Colonic mucosa (tissue), 4 donors: ENCODE measurements at places on chromosomes 3 and 15. TPM values are rescaled to one million over a fixed set of nuclear protein-coding genes. Genes with fewer than 3 reads are reported as not detected.

Gene PLOD2
- total RNA-seq, result 245 TPM

Gene CLPX
- total RNA-seq, result 41.8 TPM

Gene PPM1L
- 15.6 TPM for total RNA-seq

Gene GALNT15
- total RNA-seq, result 2.1 TPM

Gene SLC24A5
- total RNA-seq, result not detected

Gene LDHAL6B
- total RNA-seq, result not detected

Gene CGGBP1
- 48.6 TPM for total RNA-seq

DNA sequence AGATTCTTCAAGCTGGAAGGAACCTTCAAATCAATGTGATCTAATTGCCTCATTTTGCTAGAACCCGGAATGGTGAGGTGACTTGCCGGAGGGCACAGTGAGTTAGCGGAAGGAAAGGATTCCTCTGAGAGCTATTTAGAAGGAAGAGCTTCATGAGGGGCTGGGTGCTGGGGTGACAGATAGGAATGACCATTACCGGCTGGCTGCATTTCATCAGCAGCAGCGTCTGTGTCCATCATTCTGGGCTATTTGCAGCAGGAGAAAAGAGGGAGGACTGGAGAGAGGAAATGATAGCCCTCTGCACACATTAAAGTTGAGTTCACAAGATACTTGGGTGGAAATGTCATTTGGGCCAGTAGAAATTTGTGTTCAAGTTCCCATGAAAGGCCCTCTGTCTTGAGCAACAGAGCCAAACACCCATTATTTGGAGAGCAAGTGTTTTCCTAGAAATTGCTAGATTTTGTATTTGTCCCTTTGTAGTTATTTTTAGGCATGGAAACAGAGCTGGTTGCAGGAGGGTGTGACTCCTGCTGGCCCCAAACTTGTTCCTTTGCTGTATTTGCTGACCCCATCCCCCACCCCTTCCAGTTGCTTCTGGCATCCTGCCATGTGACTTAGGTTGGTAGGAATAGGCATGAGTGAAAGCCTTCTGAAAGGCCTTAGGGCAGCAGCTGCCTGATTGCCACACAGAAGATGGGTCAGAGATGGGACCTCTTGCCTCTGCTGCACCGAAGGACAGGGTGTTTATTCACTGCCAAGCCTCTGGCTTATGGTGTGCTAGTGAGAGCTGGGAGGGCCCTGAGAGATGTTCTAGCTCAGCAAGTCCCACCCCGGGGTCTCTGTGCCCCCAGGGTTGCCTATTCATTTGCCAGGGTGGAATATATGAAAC lies 87.5 kb upstream of the PLXNA1 start:
- H3K4me1 ChIP-seq, result no peaks in the 10 kb centered on the region
- no peak overlapping the region for H3K27ac ChIP-seq
- H3K27me3 ChIP-seq, result no peaks in the 10 kb centered on the region
- no peak overlapping the region for H3K4me3 ChIP-seq

DNA sequence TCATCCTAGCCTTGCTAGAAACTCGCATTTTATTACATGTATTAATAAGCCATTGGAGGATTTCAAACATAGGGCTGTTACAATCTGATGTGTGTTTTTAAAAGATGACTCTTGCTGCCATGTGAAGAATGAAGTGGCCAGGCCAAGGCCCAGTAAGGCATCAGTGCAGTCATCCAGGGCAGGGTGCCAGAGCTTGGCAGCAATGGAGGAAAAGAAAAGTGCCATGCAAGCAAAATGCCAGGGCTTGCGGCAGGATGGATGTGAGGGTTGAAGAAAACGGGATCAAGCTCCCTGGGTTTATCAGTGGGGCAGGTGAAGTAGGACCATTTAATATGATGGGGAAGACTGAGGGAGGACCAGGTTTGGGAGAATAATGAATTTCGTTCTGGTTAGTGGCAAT lies 183.6 kb downstream of the MINAR1 start:
- H3K4me1 ChIP-seq, result no peaks in the 10 kb centered on the region
- DNase-seq, result no peak
- H3K36me3 ChIP-seq, result no peaks in the 10 kb centered on the region
- H3K27ac ChIP-seq, result no peak overlapping the region
- no peaks in the 10 kb centered on the region for H3K27me3 ChIP-seq

GRCh38 chr3:63857311-63857710 lies 6.3 kb downstream of the THOC7 start:
- no peak overlapping the region for H3K4me3 ChIP-seq
- H3K27ac ChIP-seq, result no peak overlapping the region
- DNase-seq, result no peak

DNA sequence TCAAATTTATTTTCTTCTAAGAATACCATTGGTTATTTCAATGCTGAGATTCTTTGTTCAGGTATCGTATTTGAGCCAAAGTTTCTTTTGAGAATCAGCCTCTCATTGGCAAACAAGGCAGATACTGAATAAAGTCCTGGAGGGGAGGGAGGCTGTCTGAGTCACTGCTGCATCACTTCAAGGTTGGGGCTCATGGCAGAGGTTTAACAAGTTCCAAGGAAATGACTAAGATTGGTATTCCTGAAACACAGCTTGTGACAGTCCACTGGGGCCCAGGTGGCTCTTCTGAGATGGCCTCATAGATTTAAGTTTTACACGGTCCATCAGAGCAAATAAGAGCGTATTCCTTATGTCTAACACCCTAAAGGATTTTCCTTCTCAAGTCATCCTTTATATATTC lies 213.8 kb upstream of the STAC start:
- no peak overlapping the region for H3K4me3 ChIP-seq
- no peaks in the 10 kb centered on the region for H3K4me1 ChIP-seq
- no peaks in the 10 kb centered on the region for H3K36me3 ChIP-seq
- no peaks in the 10 kb centered on the region for H3K27me3 ChIP-seq
- H3K27ac ChIP-seq, result no peak overlapping the region
- DNase-seq, result no peak

DNA sequence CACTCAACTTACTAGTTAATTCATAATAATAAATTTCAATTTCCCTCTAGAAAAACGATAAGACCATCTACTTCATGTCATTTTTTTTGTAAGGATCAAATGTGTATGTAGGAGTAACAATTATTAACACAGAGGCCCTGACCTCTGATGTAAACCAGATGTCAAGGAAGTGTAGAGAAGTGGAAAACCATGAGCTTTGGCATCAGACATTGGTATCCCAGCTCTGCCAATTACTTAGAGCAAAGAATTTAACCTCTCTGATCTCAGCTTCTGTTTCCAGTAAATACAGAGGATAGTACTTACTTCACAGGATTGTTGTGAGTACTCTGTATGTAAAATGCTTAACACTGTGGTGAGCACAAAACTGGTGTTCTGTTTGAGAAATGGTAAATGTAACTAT lies 17.5 kb downstream of the AQR start:
- H3K36me3 ChIP-seq, result peaks cover 5% of the 10 kb centered on the region
- no peaks in the 10 kb centered on the region for H3K4me1 ChIP-seq
- H3K4me3 ChIP-seq, result no peak overlapping the region
- H3K27me3 ChIP-seq, result no peaks in the 10 kb centered on the region
- no peak for DNase-seq

- no peaks in the 10 kb centered on the region for H3K27me3 ChIP-seq
- DNase-seq, result no peak
- H3K36me3 ChIP-seq, result no peaks in the 10 kb centered on the region
- no peaks in the 10 kb centered on the region for H3K4me1 ChIP-seq
- no peak overlapping the region for H3K27ac ChIP-seq
- H3K4me3 ChIP-seq, result no peak overlapping the region
Measured at GRCh38 chr3:120858521-120858920, 49.5 kb upstream of the STXBP5L start.

DNA sequence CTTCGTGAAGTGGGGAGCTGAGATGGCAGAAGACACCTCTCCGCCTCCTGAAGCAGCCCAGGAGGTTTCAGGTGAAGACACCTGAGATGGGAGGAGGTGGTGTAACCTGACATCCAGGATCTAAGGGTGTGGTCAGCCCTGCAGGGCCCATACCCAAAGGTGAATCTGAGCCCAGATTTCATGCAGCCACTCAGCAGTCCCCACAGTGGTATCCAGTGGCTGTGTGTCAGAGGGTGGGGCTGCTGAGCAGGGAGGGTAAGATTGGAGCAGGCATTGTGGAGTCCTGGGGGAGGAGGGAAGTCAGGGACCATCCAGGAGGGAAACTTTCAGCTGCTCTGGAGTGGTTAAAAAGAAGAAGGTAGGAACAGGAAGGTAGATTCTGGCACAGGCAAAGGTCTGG lies 46.0 kb upstream of the SMAD6 start:
- no peaks in the 10 kb centered on the region for H3K27me3 ChIP-seq
- H3K4me1 ChIP-seq, result no peaks in the 10 kb centered on the region
- no peak for DNase-seq
- H3K36me3 ChIP-seq, result no peaks in the 10 kb centered on the region
- no peak overlapping the region for H3K4me3 ChIP-seq

DNA sequence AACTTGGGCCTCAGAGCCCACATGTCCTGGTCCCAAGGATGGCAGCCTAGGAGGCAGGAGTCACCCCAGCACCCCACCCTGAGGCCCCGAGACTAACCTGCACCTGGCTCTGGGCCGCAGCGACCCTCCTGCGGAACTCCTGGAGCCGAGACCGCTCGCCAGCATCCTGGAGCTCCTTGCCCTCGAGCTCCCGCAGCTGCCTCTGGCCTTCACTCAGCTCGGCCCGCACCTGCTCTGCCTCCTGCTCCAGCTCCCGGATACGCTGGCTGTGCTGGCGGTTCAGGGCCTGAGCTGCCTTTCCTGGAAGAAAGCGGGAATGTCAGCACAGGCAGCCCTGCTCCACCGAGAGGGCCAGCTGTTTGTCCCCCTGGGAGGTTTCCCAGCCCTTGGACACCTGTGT lies 13.2 kb downstream of the KIF7 start:
- no peaks in the 10 kb centered on the region for H3K36me3 ChIP-seq
- no peaks in the 10 kb centered on the region for H3K27me3 ChIP-seq
- no peak for DNase-seq
- no peaks in the 10 kb centered on the region for H3K4me1 ChIP-seq
- H3K4me3 ChIP-seq, result no peak overlapping the region

GRCh38 chr3:57983734-57984518 lies 24.3 kb upstream of the FLNB start:
- no peak overlapping the region for H3K4me3 ChIP-seq
- H3K27me3 ChIP-seq, result no peaks in the 10 kb centered on the region
- H3K36me3 ChIP-seq, result no peaks in the 10 kb centered on the region
- H3K27ac ChIP-seq, result peak overlapping the region; percentile 48
- peak; percentile 87 for DNase-seq
- H3K4me1 ChIP-seq, result peaks cover 12% of the 10 kb centered on the region

DNA sequence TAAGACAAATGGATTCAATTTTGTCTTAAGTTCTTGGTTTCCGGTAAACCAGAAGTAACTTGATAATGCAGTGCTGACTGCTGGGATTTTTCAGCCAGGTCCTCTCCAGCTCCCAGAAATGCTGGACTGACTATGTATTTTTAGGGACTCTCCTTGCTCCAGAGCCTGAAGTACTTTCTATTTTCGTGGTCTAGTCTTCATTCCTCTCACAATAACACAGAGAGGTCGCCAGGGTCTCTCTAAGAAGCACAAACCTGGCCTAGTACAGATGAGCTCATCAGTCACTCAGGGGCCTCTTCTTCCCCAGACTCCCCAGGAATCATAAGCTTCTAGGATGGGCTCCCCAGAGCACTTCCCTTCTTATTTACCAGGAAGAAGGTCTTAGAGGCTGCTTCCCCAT lies 85.8 kb downstream of the FAM174B start:
- H3K4me3 ChIP-seq, result no peak overlapping the region
- no peaks in the 10 kb centered on the region for H3K27me3 ChIP-seq
- no peaks in the 10 kb centered on the region for H3K36me3 ChIP-seq
- no peaks in the 10 kb centered on the region for H3K4me1 ChIP-seq

DNA sequence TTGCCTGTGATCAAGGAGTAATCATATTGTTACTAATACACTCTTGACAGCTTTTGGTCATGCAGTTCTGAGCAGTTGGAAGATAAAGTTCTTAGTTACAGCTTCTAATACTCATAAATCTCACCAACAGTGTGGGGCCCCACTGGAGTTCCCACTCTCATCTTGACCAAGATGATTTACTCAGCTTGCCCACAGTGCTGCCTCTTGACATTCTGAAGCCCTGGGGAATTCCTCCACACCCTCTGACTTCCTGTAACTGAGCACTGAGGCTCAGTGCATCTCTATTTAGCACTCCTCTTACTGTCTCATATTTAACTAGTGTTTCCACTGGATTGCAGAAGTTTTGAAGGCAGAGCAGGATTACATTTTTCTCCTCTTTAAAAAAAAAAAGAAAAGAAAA lies 1.9 kb upstream of the ARL6IP5 start:
- peaks cover 18% of the 10 kb centered on the region for H3K4me1 ChIP-seq
- no peaks in the 10 kb centered on the region for H3K36me3 ChIP-seq
- peak; percentile 53 for DNase-seq

DNA sequence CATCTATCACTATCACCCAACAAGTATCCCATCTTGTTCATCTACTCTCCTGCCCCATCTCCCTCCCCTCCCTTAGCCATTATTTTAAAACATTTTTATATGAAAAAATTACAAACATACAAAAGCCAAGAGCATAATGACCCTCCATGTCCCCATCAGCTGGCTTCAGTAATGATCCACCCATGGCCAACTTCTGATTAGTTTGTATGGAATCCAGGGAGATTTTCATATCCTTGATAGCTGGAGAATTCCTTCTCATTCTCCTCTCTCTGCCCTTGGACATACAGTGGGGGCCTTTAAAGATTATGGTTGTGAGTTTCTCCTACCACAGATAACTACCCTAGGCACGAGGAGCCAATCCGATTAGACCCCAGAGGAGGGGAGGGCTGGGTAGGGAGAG lies 40.2 kb downstream of the IRAK2 start:
- H3K4me3 ChIP-seq, result no peak overlapping the region
- H3K36me3 ChIP-seq, result no peaks in the 10 kb centered on the region
- DNase-seq, result no peak
- peaks cover 11% of the 10 kb centered on the region for H3K4me1 ChIP-seq
- no peak overlapping the region for H3K27ac ChIP-seq
- no peaks in the 10 kb centered on the region for H3K27me3 ChIP-seq

DNA sequence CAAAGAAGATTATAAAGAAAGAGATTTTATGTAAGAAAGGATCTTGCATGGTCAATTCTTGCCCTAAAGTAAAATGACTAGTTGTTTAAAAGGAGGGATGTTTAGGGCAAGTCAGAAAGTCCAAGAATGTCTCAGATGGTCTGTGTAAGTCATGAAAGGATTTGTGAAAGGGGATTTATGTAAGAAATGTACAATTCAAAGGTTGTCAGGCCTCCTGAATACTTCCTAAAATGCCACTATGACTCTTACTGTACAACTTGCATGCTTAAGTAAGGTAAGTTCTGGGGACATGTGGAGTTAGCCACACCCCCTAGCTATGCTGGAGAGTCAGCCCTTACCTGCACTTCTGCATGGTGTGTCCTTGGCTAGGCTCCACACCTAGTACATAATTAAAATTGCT lies 328.9 kb upstream of the TGFBR2 start:
- H3K4me3 ChIP-seq, result no peak overlapping the region
- H3K36me3 ChIP-seq, result no peaks in the 10 kb centered on the region
- no peak for DNase-seq
- no peak overlapping the region for H3K27ac ChIP-seq
- no peaks in the 10 kb centered on the region for H3K4me1 ChIP-seq

DNA sequence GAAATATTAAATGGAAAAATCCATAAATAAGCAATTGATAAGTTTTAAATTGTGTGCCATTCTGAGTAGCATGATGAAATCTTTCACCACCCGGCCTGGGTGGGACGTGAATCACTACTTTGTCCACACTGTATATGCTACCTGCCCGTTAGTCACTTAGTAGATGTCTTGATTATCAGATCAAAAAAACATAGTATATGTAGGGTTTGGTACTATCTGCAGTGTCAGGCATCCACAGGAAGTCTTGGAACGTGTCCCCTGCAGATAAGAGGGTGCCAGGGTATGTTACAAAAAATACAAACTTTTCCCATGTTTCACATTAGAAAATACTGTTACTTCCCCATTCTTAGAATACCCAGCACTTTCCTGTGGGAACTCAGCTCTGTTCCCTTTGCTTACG lies 35.2 kb downstream of the FAM81A start:
- H3K4me3 ChIP-seq, result no peak overlapping the region
- H3K27me3 ChIP-seq, result no peaks in the 10 kb centered on the region
- DNase-seq, result no peak
- H3K4me1 ChIP-seq, result no peaks in the 10 kb centered on the region
- no peak overlapping the region for H3K27ac ChIP-seq
